ENCODE measurements at places on chromosomes 6 and 20.

GRCh38 chr6:126657561-126658175 lies 317.8 kb downstream of the CENPW start:
- DNase-seq: no peak

DNA sequence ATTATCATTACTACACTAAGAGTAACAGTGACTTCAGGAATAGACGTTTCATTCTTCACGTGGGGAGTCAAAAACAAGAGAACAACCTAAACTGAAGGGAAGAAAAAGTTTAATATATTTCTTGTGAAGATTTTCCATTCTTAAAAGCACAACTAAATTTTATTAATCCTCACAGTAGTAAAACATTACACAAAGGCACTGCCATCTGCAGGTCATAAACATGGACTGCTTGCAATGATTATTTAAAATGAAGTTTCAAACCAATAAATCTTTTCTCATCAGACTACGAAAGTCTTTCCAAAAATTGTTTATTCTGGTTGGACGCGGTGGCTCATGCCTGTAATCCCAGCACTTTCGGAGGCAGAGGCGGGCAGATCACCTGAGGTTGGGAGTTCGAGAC lies 2.6 kb downstream of the NCOA5 start:
- no peak for DNase-seq

DNA sequence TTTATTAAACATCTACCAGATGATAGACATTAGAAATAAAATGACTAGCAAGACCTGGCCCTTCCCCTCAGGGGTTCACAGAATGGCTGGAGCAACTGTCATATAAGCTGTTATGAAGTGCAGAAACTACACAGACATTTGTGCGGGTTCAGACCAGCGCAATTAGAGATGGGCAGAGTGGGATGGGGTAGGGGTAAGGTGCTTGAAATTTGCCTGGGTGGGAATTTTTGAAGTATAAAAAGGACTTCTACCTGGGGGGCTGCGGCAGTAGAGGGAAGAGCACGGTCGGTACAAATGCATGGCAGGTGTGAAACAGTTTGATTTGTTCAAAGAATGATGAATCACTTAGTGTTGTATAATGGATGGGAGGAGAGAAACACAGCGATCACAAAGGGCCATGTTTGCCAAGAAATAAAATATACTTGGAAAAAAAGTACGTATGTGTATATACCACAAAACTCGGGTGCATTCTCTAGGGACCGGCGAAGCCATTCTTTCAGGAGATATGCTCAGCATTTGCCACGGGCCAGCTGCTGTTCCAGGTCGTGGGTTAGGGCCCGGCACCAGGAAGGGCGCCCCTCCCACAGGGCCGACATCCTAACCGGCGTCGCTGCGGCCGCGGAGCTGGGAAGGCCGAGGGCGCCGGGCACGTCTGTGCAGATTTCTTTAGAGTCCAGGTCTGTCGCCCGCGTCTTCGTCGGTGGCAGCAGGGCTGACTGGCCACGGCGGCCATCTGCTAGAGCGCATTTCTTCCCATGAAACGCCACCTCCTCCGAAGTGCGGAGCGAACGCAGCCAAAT lies 809 bp upstream of the NOL7 start:
- DNase-seq: no peak

DNA sequence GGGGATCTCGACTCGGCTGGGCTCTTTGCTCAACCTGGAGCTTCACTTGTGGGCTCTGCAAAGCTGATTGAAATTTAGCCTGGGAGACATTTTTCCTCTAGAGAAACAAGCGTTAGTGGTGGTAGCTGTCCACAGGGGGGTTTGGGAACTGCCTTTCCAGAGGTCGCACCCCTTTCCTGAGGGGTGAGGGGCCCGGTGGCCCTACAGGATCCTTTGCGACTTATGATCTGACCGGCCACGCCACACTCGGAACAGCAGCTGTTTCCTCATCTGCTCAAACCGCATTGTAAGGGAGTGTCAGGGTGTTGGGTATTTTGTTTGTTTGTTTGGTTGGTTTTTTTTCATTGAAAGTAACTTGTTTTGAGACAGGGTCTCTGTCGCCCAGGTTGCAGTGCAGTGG lies 21.0 kb downstream of the PNLDC1 start:
- DNase-seq: no peak

GRCh38 chr6:170450916-170451761 lies 102.0 kb downstream of the PSMB1 start:
- no peak for DNase-seq

DNA sequence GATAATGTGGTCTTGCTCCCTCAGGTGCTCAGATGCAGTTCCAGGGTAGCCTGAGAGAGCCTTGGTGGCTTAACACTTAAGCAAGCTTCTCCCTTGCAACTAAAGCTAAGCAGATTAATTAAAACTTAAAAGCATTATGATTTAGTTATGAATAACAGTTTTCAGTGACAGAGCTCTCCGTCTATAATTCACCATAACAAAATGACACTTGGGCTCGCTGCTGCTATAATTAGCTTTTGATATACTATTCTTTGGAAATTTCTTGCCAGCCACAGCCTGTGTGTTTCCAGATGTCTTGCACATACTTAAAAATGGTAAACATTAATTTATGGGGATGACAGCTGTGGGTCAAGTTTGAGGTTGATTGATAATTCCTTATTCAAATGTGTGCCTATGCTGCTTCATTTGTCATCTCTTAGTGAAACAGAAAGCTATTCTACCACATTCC lies 380.5 kb downstream of the TFAP2B start:
- no peak for DNase-seq

- no peak for DNase-seq
These were observed 17.3 kb downstream of the APCDD1L start for GRCh38 chr20:58497724-58498469.

- DNase-seq: no peak
These were observed at the start of gene CGA for GRCh38 chr6:87095087-87095509. CGA (minus strand) TSS chr6:87095106; CDS start chr6:87088200, 6,906 bp downstream.

DNA sequence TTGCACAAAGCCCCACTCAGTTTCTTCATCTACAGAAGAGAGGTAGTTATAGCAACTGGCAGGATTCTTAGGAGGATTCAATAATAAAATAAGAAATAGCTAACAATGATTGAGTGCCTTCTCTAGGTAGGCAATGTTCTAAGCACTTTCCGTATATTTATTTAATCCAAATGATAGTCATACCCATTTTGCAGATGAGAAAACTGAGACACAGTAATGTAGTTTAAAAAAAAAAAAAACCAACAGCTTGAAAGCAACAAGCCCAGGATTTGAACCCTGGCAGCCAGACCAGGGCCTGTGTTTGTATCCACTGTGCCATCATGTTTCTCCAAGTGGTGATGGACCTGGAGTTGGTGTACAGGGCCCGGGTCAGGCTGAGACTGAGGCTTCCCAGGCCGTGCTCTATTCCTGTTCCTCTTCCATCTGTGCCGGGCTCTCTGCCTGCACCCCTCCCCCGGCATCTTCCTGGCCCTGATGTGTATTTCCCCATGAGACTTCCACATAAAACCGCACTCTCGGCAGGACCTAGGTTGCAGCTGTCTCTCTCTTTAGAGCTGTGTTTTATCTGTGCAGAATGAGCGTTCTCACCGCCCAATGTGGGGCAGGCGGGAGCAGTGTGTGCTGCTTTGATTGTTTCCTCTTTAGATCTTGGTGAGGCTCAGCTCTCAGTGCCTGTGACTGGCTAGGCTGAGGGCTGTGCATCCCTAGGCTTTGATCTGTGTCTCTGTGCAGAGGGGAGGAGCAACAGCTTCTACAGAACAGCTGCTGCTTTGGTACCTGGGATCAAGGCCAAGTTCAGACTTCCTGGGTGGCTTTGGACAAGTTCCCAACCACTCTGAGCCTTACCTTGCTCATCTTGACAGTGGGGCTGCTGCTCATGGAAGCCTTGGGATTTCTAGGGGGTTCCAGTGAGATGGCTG lies 49.5 kb downstream of the TOX2 start:
- DNase-seq: peak; percentile 17

- DNase-seq: no peak
These were observed 10.9 kb downstream of the FOXC1 start for GRCh38 chr6:1620504-1621069.

DNA sequence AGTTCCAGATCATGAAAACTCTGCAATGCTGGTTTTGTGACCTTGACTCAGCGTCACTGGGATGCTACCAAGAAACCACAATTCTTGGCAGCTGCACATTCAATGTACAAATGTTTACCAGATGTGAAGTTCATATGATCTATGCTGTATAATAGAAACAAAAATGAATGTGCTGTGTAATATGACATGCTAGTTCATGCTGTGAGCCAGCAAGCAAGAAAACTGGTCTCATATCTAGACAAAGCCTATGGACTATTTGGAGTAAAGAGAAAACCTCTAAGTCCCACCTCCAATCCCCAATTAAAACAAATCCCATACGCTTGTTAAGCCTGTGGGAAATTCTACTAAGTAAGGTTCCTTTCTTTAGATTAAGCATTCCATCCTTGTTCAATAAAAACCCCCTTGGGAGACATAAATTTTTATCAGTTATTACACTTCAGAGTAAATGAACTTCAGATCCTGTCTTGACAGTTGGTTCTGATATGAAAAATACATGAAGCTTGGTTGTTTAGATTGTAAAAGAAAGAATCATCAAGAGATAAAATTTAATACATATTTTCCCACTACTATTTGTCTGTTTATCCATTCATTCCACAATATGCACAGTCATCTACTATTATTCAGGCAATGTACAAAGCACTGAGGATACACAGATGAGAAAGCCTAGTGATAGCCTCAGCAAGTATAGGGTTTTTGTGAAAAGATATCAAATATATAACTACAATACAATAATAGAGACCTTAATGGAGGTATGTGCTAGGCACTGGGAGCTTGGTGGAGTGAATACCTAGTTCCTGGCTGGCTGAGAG lies 20.1 kb downstream of the COL21A1 start:
- DNase-seq: no peak

DNA sequence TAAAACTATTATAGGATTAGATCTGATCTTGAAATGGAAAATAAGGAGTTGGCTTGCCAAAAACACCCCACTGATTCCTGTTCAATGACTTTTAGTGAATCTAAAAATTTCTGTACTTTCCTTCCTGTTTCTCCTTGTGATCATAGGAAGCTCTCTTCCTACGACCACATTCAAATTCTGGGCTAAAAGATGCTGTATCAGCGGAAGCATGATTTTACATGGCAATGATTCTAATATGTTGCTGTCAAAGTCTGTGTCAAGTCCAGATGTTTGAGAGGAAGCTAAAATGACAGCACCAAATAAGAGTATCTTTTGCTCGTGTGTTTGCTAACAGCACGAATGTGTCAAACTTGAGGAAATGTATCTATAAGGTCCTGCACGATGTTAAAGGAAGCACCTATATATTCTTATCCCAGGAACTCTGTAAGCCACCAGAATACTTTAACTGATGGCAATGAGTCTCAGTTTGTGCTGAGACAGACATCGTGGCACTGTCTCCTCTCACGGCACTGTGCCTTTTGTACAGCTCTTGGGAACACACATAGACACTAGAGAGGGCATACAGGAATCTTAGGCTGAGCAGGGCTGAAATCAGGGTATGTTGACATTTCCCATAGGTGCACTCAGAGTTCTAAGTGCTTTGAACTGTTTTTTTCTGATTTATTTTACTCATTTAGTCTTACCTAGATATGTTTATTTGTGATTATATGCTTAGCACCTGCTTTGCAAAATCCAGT lies 24.9 kb upstream of the MAP3K4 start:
- no peak for DNase-seq

GRCh38 chr6:159107451-159108260 lies 61.5 kb upstream of the FNDC1 start:
- peak; percentile 50 for DNase-seq

- no peak for DNase-seq
These were observed 83.2 kb upstream of the EYA2 start for GRCh38 chr20:46811224-46812084.

DNA sequence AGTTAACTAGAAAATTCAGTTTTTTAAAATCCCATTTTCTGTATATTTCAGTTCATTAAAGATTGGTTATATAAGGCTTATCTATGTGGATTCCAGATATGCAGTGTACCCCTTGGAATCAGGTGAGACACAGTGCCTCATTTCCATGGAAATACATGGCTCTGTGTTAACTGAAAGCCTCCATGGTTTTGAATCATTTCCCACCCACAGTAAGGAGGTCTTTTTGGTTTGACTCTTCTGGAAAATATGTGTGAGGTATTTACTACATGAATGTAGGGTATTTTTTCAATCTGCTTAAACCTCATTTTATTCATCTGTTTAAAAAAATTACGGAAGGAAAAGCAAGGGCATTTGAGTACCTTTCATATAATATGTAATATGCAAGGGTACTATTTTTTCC lies 25.5 kb downstream of the RNF144B start:
- DNase-seq: no peak

Data from activated T-helper 1 cell treated with Interleukin-2 at 50 U/mL for 16 hours (primary cell).